Hepatocyte (in vitro differentiated cells): ENCODE measurements at places on chromosomes 4 and X. TPM values are rescaled to one million over a fixed set of nuclear protein-coding genes. Genes with fewer than 3 reads are reported as not detected.

PABPC4L gene
- 5.9 and 6.1 TPM in 2 replicates for total RNA-seq

CXCL11 gene
- not detected in 2 replicates for total RNA-seq

MAGEA11 gene
- not detected in 2 replicates for total RNA-seq

VCX gene
- total RNA-seq: not detected in 2 replicates

AVPR2 gene
- 1.2 TPM in 1 of 2 replicates, not detected in the other for total RNA-seq

LNX1 gene
- 16.7 and 20.8 TPM in 2 replicates for total RNA-seq

- no peak for DNase-seq
- no peaks in the 10 kb centered on the region for H3K4me1 ChIP-seq
- no peaks in the 10 kb centered on the region for H3K36me3 ChIP-seq
Measured at GRCh38 chrX:154599531-154599930, 14.6 kb downstream of the CTAG1A start.

- no peak for DNase-seq
- no peaks in the 10 kb centered on the region for H3K4me1 ChIP-seq
- no peak overlapping the region for H3K27ac ChIP-seq
- H3K36me3 ChIP-seq: no peaks in the 10 kb centered on the region
- no peak overlapping the region for H3K4me3 ChIP-seq
Measured at GRCh38 chr4:84384801-84385200, 114.3 kb downstream of the NKX6-1 start.

GRCh38 chr4:25976780-25977179 is 62.8 kb downstream of the SMIM20 start:
- H3K36me3 ChIP-seq: no peaks in the 10 kb centered on the region
- H3K27ac ChIP-seq: no peak overlapping the region
- H3K4me1 ChIP-seq: no peaks in the 10 kb centered on the region

GRCh38 chrX:135307171-135307570 is 2.1 kb upstream of the ETDC start:
- no peaks in the 10 kb centered on the region for H3K36me3 ChIP-seq
- H3K27ac ChIP-seq: no peak overlapping the region
- no peak for DNase-seq

DNA sequence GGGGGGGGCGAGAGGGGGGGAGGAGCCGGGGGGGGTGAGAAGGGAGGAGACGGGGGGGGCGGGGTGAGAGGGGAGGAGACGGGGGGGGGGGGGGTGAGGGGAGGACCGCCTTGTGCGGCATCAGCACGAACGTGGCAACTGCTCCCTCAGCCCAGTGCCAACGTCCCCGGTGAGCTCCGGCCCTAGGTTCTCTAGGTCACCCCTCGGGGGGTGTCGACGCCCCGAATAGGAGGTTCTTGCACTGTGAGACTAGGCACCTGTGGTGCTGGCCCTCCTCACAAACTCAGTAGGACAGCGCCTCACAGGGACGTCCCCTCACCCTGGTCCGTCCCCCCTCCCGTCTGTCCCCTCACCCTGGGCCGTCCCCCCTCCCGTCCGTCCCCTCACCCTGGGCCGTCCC is 21.5 kb upstream of the GTPBP6 start:
- H3K36me3 ChIP-seq: no peaks in the 10 kb centered on the region
- H3K27ac ChIP-seq: no peak overlapping the region
- no peaks in the 10 kb centered on the region for H3K4me1 ChIP-seq

DNA sequence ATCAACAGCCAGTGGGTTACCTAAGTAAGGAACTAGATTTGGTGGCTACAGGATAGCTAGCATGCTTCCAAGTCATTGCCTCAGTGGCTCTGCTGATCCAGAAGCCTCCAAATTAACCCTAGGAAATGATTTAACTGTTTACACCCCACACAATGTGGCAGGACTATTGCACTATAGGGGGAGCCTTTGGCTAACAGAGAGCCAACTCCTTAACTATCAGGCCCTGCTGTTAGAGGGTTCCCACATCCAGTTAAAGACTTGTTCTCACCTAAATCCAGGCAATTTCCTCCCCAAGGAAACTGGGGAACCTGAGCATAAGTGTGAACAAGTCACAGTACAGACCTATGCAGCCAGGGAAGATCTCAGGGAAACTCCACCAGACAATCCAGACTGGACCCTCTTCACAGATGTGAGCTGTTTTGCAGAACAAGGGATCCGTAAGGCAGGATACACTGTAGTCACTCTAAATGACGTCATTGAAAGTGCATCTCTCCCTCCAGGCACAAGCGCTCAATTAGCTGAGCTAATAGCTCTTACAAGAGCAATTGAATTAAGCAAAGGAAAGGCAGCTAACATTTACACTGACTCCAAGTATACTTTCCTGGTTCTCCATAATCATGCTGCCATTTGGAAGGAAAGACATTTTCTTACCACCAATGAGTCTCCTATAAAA is 185.3 kb upstream of the SPOCK3 start:
- H3K36me3 ChIP-seq: no peaks in the 10 kb centered on the region
- no peaks in the 10 kb centered on the region for H3K27me3 ChIP-seq
- H3K4me3 ChIP-seq: no peak overlapping the region
- no peak overlapping the region for H3K27ac ChIP-seq
- H3K4me1 ChIP-seq: no peaks in the 10 kb centered on the region
- DNase-seq: no peak

DNA sequence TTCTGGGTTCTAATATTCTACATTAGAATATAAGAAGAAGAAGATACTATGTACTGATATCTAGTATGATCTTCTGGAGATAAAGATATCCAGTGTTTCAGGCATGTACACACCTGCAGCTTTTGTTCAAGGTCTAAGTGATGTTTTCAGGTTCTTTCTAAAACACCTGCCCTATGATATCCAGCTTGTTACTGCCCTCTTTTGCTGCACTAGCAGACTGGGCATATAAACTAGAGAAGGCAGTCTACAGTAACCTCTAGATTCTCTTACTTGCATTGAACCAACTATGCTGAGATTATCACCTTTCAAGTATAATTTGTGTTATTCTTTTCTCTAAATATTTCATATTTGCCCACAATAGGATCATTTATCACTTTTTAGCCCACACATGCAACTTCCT is 1.9 kb upstream of the FRYL start:
- no peak for DNase-seq
- H3K27ac ChIP-seq: no peak overlapping the region

GRCh38 chr4:24914460-24914859 is 1.6 kb upstream of the CCDC149 start:
- no peaks in the 10 kb centered on the region for H3K27me3 ChIP-seq
- no peak overlapping the region for H3K27ac ChIP-seq
- no peak for DNase-seq
- H3K4me1 ChIP-seq: peaks cover 7% of the 10 kb centered on the region
- no peaks in the 10 kb centered on the region for H3K36me3 ChIP-seq

DNA sequence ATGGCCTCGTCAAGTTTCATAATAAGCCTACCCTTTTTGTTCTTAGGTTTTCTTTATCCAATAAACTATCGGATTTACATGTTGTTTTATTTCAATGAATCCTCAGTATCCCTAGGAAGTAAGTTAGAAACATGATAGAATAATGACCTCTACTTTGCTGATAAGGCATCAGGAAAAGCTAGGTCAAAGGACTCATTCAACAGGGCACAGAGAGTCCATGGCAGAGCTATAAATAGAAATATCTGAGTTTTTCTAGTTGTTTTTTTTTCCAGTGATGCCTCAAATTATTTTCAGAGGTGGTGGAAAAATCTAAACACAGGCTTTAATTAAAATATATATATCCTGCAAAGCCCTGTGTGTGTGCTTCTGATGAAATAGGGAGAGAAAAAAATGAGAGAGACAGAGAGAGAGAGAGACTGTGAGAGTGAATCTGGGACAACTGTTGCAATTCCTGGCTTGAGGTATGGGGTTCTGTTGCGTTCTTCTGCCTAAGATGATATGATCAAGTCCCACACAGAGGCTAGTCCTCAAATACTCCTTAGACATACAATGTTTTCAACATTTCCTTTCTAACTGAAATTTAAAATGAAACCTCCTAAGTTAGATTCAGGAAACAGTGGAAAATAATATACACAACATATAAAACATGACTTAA is 139.9 kb downstream of the HDX start:
- H3K27ac ChIP-seq: peak overlapping the region; percentile 23
- no peaks in the 10 kb centered on the region for H3K27me3 ChIP-seq
- no peaks in the 10 kb centered on the region for H3K4me1 ChIP-seq
- no peak overlapping the region for H3K4me3 ChIP-seq
- no peaks in the 10 kb centered on the region for H3K36me3 ChIP-seq

GRCh38 chr4:151325111-151325948 is at the start of gene SH3D19:
Gene SH3D19, minus strand, starts transcription at chr4:151325605. Its CDS starts 253 bp downstream, at chr4:151325352.
- peak within 1 kb of the TSS; percentile 59 for H3K4me3 ChIP-seq
- peak; percentile 87 for DNase-seq
- no peaks in the 10 kb centered on the region for H3K36me3 ChIP-seq
- H3K27ac ChIP-seq: peak within 1 kb of the TSS; percentile 96

- no peak overlapping the region for H3K27ac ChIP-seq
- no peak overlapping the region for H3K4me3 ChIP-seq
- DNase-seq: no peak
- H3K27me3 ChIP-seq: no peaks in the 10 kb centered on the region
- H3K36me3 ChIP-seq: no peaks in the 10 kb centered on the region
- H3K4me1 ChIP-seq: peaks cover 10% of the 10 kb centered on the region
Measured at GRCh38 chr4:138770818-138771217, 244.8 kb upstream of the NOCT start.
